Neural progenitor cell (in vitro differentiated cells): ENCODE measurements at places on chromosomes 6 and 20. TPM values are rescaled to one million over a fixed set of nuclear protein-coding genes. Genes with fewer than 3 reads are reported as not detected.

Gene F13A1
- total RNA-seq = 1.7 and 3.6 TPM in 2 replicates

DNA sequence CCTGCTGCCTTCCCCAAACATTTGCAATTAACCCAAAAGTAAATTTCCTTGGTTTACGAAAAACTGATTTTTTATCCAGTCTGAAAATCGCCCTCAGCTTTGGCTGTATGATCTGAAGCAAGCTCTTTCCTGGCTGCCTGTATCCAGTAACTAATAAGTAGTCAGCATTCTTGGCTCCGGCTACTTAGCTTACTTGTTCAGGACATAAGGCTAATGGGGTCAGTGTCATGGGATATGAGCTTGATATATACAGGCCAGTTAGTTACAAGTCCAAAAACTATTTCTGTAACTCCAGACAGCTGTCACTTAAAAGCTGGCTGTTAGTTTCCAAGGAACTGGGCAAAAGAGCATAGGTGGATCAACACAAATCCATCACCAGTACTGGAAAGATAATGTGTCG, 56.2 kb downstream of the KHDC1L start:
- H3K27me3 ChIP-seq = no peaks in the 10 kb centered on the region
- H3K36me3 ChIP-seq = no peaks in the 10 kb centered on the region
- no peak overlapping the region for H3K4me3 ChIP-seq

Gene SYCP2L
- total RNA-seq = 8.9 and 12.5 TPM in 2 replicates

DNA sequence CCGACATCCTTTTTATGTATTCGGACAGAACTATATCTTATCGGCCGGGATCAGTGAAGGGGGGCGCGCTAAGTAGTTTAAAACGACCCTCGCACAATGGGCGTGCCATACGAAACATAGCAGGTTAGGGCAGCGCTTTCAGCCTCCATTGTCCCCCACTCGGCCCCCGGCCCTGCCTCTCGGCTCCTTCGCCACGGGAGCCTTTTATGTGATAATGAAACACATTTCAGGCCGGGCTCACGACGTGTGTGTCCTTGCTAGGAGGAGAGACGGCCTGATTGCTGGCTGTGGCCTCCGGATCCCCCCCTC, 5.3 kb downstream of the FOXA2 start:
- no peaks in the 10 kb centered on the region for H3K36me3 ChIP-seq
- H3K27me3 ChIP-seq = peaks cover 100% of the 10 kb centered on the region
- H3K4me1 ChIP-seq = peaks cover 44% of the 10 kb centered on the region
- no peak overlapping the region for H3K4me3 ChIP-seq
- no peak overlapping the region for H3K27ac ChIP-seq
- DNase-seq = peak; percentile 96

- peak overlapping the region; percentile 74 for H3K27ac ChIP-seq
- peak; percentile 23 for DNase-seq
- no peak overlapping the region for H3K4me3 ChIP-seq
- H3K27me3 ChIP-seq = no peaks in the 10 kb centered on the region
- no peaks in the 10 kb centered on the region for H3K36me3 ChIP-seq
- H3K4me1 ChIP-seq = peaks cover 16% of the 10 kb centered on the region
These were observed 47.6 kb upstream of the MYL9 start for GRCh38 chr20:36493801-36494114.

DNA sequence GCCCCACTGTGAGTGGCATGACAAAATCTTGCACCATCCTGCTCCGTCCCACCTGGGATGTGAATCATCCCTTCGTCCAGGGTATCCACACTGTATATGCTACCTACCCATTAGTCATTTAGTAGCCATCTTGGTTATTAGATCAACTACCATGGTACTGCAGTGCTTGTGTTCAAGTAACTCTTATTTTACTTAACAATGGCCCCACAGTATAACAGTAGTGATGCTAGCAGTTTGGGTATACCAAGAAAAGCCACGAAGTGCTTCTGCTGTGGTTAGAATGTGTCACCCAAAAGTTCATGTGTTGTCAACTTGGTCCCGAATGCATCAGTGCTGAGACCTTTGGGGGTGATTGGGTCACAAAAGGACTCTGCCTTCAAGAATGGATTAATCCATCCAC, 11.7 kb downstream of the OSER1 start:
- no peak overlapping the region for H3K4me3 ChIP-seq
- no peaks in the 10 kb centered on the region for H3K27me3 ChIP-seq
- H3K27ac ChIP-seq = no peak overlapping the region
- DNase-seq = no peak
- no peaks in the 10 kb centered on the region for H3K4me1 ChIP-seq

DNA sequence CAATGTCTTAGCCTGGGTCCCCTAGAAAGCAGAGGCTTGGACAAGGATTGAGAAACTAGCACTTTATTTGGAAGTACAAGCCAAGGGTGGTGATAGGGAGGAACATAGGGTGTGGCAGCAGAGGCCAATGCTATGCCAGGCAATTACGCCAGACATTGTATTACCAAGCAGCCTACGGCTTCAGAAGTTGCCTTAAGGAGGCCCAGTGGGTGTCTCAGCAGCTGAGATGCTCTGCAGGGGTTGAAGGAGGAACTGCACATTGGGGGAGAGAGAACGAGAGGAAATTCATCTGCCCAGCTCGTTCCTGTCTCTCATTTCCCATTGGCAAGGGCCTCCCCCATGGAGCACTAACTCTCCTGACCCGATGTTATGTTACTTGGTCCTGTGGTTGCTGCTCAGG, 859 bp downstream of the C20orf202 start:
- H3K4me1 ChIP-seq = no peaks in the 10 kb centered on the region
- H3K36me3 ChIP-seq = no peaks in the 10 kb centered on the region
- H3K4me3 ChIP-seq = no peak overlapping the region
- DNase-seq = no peak
- H3K27ac ChIP-seq = no peak overlapping the region
- H3K27me3 ChIP-seq = peaks cover 11% of the 10 kb centered on the region

DNA sequence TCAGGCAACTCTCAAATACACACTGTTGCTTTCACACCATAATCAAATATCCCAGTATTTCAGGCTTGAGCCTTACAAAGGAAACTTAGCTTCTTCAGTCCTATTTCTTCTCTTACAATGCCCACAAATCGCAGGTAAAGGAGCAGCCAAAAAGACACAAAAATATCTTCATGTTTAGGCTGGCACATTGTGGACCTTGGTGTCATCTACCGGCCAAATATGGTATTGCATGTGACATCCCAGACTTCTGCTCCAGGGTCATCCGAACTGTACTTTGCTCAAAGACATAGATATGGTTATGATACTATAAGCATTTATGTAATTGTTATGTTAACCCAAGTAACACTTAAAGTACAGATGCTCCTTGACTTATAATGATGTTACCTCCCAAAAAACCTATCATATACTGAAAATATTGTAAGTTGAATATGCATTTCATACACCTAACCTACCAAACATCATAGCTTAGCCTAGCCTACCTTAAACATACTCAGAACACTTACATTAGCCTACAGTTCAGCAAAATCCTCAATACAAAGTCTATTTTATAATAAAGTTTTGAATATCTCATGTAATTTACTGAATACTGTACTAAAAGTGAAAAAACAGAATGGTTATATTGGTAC, 4.6 kb downstream of the OR2H2 start:
- H3K4me3 ChIP-seq = no peak overlapping the region
- H3K4me1 ChIP-seq = no peaks in the 10 kb centered on the region
- no peaks in the 10 kb centered on the region for H3K36me3 ChIP-seq
- no peak overlapping the region for H3K27ac ChIP-seq
- peak; percentile 52 for DNase-seq
- no peaks in the 10 kb centered on the region for H3K27me3 ChIP-seq

DNA sequence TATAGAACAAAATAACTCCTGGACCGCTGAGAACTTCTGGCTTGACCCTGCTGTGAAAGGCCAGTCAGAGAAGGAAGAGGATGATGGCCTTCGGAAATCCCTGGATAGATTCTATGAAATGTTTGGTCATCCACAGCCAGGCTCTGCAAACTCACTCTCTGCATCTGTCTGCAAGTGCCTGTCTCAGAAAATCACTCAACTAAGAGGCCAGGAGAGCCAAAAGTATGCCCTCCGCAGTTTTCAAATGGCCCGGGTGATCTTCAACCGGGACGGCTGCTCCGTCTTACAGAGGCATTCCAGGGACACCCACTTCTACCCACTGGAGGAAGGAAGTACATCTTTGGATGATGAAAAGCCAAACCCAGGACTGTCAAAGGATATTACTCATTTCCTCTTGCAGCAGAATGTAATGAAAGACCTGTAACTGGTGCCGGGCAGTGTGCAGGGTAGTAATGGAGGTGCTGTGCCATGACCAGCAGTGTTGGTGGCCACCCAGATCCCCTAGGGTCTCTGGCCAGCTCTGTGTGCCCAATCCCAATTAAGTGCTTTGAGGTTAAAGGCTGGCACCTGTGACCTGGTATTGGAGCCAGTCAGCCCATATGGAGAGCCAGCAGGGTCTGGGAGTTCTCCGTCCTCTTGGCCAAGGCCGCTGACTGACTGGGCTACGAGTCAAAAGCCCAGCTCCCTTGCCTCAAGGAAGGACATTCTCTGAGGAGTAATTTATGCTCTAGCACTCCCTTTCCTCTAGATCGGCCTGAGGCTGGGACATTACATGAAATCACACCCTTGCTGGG, 87.1 kb downstream of the TRMT6 start:
- H3K27ac ChIP-seq = no peak overlapping the region
- no peaks in the 10 kb centered on the region for H3K4me1 ChIP-seq
- no peak for DNase-seq
- H3K36me3 ChIP-seq = no peaks in the 10 kb centered on the region
